Cortex of kidney (tissue), 1 donor: ENCODE measurements at places on chromosomes 16 and 17.

GRCh38 chr17:12402963-12403622 lies 262.6 kb upstream of the MYOCD start:
- no peak for DNase-seq

DNA sequence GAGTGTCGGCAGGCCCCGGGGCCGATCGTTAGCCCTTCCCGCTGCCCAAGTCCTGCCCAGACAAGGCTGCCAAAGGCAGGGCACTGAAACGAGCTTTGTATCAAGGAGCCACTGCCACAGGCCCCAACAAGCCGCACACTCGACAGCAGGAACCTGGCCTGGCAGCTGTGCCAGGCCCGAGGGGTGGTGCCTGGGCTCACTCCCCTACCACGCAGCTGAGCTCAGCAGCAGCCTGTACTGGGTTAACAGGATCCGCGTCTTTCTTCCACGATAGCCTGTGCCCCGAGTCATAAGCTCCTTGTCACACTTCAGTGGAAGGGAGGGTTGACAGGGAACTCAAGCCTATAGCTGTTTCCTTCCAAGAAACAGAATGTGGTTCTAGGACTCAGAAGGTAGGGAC lies 87.9 kb downstream of the ABR start:
- no peak for DNase-seq

DNA sequence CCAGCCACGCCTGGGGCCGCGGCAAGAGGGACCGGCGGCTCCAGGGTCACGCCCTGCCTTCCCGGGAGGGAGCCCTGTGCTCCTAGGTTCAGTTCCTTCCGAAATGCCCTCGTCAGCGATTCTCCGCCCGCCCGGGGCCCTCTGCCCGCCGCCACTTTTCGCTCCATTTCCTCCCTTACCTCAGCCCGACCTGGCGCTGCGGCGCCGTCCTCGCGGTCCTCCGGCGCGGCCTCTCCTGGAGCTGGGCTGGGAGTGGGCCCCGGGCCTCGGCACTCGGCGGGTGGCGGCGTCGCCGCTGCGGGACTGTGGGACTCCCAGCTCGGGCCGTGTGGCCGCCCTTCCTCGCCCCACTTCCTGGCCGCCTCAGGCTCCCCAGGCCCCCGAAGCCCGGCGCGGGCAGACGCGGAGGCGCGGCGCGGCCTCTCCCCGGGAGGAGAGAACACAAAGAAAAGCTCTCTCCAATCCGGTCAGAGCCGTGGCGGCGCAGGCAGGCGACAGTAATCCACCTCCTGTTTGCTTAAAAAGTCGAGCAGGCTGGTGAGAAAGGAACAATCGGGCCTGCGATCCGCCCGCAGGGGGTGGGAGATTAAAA lies 1.6 kb downstream of the BAHCC1 start:
- DNase-seq, result no peak

DNA sequence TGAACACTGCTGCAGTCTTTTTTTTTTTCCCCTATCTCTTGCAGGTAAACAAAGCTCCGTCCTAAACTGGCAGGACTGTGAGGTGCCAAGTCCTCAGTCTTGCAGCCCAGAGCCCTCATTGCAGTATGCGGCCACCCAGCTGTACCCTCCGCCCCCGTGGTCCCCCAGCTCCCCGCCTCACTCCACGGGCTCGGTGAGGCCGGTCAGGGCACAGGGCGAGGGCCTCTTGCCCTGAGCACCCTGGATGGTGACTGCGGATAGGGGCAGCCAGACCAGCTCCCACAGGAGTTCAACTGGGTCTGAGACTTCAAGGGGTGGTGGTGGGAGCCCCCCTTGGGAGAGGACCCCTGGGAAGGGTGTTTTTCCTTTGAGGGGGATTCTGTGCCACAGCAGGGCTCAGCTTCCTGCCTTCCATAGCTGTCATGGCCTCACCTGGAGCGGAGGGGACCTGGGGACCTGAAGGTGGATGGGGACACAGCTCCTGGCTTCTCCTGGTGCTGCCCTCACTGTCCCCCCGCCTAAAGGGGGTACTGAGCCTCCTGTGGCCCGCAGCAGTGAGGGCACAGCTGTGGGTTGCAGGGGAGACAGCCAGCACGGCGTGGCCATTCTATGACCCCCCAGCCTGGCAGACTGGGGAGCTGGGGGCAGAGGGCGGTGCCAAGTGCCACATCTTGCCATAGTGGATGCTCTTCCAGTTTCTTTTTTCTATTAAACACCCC lies 13.8 kb downstream of the IL34 start:
- DNase-seq, result no peak

DNA sequence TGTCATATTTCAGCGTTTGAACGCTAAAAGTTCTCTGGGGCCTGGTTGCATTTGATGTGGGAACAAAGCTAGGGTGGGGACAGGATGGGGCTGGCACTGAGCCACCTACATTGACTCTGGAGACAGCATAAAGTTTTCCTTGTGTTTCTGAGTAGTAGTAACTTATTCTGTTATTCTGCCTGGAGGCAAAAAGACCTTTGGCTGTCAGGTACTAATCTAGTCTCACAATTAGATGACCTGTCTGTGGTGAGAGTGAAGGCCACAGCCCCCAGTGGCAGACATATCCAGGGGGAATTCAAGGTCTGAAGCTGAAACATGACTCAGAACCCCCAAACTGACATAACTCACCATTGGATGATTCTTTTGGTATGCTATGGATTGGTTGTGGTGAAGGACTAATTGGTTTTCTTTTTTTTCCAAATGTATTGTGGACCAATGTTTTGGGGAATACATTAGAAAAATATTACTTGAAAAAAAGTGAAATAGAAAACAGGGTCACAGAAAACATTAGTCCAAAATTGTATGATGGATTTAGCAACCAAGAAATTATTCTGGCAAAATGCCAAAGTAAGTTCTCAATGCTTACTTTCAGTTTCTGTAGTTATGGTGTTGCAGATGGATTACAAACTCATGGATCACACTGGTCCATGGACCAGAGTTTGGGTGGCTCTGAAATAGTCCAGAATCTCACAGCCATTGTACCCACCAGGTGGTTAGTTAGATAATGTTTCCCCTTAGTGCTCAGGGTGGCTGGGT lies 10.5 kb upstream of the SALL1 start:
- no peak for DNase-seq

GRCh38 chr16:52090080-52090479 lies 456.9 kb downstream of the TOX3 start:
- DNase-seq, result no peak

DNA sequence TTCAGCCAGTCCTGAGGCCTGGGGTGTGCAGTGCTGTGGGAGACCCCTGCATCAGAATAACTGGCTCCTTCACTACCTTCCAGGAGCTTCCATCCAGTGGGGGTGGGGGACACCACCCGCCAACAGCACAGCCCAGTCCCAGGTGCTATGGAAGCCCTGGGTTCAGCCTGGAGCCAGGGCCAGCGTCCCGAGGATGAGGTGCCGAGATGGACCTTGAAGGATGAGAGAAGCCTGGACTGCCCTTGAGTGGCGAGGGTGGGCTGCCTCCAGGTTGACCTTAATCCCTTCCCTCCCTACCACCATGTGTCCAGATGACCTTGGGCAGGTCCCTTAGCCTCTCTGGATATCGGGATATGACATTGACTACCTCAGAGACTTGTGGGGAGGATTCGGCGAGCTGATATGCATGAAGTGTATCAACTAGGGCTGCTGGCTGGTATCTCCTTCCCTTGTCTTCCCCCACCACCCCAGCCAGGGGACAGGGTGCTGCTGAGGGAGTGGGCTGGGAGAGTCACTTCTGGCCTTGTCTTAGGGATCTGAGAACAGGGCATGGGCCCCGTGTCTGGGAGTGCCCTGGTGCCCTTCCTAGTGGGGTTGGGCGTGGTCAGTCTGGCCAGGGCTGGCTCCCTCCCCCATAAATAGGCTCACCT lies 14.2 kb upstream of the LASP1NB start:
- no peak for DNase-seq

GRCh38 chr16:1740781-1741490 lies 30.4 kb downstream of the NME3 start:
- no peak for DNase-seq

DNA sequence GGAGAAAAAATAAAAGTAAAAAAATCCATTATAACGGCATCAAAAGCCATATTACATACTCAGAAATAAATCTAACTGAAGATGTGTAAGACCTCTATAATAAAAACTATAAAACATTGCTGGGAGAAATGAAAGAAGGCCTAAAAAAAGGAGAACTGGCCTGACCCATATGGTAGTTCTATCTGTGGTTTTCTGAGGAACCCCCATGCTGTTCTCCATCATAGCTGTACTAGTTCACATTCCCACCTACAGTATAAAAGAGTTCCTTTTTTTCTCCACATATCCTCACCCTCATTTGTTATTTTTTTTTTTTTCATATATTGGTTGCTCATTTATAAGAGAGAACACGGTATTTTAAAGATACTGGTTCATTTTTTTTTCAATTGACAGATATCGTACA lies 191.8 kb downstream of the STX8 start:
- no peak for DNase-seq

- DNase-seq, result no peak
Measured at GRCh38 chr16:4283441-4283840, 10.6 kb upstream of the TFAP4 start.

GRCh38 chr17:17815062-17815406 lies 21.8 kb downstream of the SREBF1 start:
- no peak for DNase-seq

- DNase-seq, result no peak
Measured at GRCh38 chr16:71424626-71425025, 17.2 kb downstream of the TLE7 start.

- DNase-seq, result no peak
Measured at GRCh38 chr16:19589771-19590302, 34.3 kb downstream of the VPS35L start.

DNA sequence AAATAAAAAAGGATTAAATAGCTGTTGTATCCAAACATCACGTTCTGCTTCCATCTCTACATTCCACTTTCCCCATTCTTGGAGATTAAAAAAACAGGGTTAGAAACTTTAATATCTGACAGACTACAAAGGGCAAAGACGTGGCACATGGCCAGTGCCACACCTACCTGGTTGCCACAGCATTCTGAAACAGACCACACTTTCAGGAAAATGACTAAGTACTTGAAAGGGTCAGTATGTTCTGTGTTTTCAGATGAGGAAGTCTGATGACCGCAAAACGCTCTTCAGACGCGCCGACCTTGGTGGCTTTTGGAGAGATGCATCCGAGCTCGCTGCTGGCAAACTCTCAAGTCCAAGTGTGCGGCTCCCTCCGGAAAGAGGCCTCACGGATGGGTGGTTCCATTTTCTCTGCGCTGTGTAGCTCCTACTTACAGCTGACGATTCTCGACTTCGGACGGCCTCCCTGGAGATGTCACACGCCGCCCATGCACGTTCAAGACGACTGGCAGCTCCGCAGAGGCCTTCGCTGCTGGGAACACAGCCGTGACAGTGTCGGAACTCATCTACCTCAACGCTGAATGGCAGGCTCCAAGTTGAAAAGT lies 15.5 kb downstream of the MAP1LC3B start:
- DNase-seq, result no peak

GRCh38 chr17:55200904-55201303 lies 63.9 kb upstream of the HLF start:
- no peak for DNase-seq

DNA sequence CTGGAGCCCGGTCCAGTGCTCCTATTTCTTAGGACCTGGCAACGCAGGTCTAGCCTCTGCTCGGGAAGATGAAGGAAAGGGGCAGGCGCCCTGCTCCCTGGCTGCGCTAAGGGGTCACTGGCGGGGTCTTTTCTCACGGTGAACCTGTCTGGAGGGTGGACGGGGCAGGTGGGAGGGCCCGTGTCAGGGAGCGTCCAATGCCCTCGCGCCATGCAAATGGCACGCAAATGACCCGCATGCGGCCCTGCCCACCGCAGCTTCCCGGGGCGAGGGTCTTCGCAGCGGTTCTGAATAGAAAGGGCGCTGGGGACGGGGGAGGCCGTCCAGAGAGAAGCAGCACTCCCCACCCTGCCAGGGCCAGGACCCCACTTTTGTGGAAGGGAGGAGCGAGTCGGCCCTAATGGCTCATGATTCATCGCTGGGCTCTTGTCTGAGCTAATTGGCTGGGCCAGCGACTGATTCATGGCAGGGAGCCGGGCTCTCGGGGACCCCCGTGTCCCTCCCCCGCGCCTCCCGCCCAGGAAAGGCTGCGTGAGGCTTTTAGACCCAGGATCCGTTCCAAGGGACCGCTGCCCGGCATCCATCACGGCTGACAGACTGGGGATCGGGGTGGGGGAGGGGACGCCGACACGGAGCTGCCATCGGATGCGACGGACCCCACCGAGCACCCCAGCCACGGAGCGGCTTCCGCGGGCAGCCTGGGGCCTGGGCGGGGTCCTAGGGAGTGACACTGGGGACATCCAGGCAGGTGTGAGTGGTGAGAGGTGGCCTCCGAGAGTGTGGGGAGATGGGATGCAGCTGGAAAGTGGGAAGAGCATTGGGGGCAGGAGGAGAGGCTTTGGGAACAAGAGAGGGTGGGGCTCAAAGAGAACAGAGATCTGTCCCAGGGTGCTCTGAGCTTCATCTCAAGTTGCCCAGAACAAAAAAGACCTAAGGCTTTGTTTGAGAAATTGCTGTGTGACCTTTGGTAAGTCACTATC lies 25.0 kb upstream of the NGFR start:
- DNase-seq, result no peak

DNA sequence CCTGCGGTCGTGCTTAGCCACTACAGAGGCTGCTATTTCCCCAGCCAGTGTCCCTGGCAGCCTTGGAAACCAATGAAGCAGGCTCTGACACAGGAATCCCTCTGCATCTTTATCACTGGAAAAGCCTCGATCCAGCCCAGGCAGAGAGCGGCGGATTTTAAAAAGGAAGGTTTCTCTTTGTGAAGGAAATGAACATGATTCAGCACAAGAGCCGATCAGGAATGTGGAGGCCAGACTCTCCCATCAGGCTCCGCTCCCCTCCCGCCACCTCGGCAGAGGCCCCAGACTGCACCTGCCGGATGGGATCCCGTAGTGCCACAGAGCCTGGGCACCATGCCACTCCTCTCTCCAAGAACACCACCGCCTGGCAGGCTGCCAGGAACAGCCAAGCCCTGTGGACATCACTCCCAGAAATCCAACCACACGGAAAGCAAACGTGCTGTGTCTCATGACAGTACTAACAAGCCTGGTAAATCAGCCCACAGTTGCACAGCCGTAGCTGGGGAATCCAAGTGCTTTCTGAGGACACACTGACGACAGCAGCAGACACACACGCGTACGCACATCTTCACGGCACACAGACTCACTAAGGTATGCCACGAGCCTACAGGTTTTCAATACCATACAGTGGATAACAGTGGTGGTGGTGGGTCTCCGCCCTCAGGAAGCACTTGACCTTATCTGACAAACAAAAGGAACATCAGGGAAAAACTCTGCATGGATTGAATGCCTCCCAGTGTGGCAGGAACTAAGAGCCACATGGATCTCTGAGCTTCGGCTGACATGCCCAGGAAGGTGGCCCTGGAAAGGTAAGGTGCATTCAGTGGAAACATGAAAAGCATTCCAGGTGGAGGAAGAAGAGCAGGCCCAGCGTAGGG lies 5.4 kb downstream of the LRRC75A start:
- no peak for DNase-seq

GRCh38 chr16:48091117-48091516 lies 64.7 kb downstream of the ABCC12 start:
- DNase-seq, result no peak
